ENCODE measurements at places on chromosomes 16 and 17.

GRCh38 chr16:20628213-20628612 is 52.0 kb upstream of the ACSM2B start:
- DNase-seq = no peak

GRCh38 chr16:24771779-24772157 is 42.3 kb downstream of the TNRC6A start:
- DNase-seq = no peak

- DNase-seq = no peak
These were observed 26.4 kb downstream of the CASKIN2 start for GRCh38 chr17:75488693-75489510.

- no peak for DNase-seq
These were observed 13.1 kb downstream of the ASGR2 start for GRCh38 chr17:7101531-7101930.

GRCh38 chr16:69620573-69620972 is 54.8 kb downstream of the NFAT5 start:
- no peak for DNase-seq

DNA sequence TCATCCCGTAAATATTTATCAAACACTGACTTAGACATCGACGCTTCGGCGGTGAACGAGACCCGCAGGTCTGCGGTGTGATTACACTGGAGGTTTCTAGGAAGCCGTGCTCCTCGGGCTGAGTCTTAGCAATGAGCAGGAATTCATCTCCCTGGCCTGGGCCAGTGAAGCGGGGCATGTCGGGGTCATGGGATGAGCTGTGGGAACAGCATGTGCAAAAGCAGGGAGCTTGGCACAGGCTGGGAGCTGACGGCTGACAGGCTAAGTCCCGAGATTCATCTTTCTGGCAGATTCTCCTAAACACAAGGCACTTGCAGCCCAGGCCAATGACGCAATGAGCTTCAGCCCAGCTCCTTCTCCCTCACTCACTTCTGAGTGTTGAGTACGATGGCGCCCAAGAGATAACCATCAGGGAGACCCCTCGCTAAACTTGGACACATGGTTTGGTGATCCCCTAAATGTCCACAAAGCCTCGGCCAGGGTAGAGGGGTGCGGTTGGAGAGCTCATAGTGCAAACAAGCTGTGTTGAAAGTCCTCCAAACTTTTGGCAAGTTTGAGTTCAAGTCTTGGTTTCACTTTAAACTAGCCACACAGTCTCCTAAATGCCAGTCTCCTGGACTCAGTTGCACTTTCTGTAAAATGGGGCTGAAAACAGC is 12.8 kb downstream of the CRISPLD2 start:
- DNase-seq = peak; percentile 18

Measured in esophagus squamous epithelium (tissue), 5 donors.